ENCODE measurements at places on chromosomes 4 and X.
A peak's percentile ranks its signal among the peaks of the same experiment; 100 is the strongest.

DNA sequence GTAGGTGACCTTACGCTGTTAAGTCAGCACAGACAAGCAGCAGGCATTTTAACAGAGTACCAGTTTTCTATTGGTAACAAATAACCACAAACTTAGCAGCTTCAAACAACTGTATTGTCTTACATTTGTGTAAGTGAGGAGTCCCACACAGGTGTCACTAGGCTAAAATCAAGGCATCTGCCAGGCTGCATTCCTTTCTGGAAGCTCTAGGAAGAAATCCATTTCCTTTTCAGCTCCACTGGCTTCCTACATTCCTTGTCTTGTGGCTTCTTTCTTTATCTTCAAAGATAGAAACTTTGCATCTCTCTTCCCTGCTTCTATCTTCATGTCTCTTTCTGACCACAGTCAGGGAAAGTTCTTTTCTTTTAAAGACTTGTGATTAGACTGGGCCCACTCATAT is 139.9 kb downstream of the TMEM144 start:
- DNase-seq: no peak

GRCh38 chrX:134604701-134605311 is 53.5 kb downstream of the PLAC1 start:
- DNase-seq: peak; percentile 70

- DNase-seq: peak; percentile 28
Observed at GRCh38 chrX:152640034-152640818, 2.5 kb downstream of the GABRQ start.

DNA sequence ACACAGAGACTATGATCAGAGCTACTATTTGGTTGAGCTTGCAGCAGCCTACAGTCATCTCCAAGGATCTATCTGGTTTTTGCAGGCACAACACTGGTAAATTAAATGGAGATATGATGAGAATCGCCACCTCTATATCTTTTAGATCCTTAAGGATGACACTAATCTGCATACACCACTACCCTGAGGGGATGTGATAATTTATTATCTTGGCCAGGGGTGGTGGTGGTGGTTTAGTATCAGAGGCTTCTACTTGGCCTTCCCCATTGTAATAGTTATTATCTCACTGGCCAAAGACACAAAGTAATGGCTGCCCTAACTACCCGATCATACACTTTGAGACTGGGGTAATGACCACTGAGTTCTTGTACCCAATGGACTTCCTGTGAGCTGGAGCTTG is 21.2 kb downstream of the CCDC160 start:
- DNase-seq: no peak

- no peak for DNase-seq
Observed at GRCh38 chr4:180852738-180853137, 1390.5 kb upstream of the TENM3 start.

DNA sequence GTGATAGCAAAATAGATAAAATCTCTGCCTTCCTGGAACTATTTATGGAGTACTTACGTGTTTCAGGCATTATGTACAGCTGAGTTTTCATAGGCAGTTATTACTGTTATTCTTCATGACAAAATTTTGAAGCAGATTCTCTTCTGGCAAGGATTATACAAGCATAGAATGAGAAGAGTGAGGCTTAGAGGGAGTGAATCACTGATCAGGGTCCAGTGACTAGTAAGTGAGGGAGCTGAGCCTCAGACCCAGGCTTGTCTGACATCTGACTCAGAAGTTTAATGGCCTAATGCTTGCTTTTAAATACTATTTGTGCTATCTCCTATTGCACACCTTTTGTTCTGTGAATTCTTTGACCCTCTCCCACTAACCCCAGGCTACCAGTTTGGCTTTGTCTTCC is 110.6 kb downstream of the DTHD1 start:
- no peak for DNase-seq

DNA sequence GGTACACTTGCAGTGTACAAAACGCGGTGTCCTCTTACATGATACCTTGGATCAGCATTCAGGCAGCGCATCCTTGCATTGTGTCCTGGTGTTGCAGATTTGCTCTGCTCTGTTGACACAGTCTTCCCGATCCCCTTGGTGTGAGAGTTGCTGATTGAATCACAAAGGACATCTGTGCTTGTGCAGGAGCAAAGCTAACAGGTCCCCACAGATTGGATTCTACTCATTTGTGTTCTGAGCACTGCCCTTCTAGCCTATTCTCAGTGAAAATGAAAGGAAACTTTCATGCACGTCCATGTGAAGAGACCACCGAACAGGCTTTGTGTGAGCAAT is 171.4 kb downstream of the FRMPD4 start:
- DNase-seq: no peak
